Activated naive CD4-positive, alpha-beta T cell (primary cell): ENCODE measurements at places on chromosomes 16 and 17.

DNA sequence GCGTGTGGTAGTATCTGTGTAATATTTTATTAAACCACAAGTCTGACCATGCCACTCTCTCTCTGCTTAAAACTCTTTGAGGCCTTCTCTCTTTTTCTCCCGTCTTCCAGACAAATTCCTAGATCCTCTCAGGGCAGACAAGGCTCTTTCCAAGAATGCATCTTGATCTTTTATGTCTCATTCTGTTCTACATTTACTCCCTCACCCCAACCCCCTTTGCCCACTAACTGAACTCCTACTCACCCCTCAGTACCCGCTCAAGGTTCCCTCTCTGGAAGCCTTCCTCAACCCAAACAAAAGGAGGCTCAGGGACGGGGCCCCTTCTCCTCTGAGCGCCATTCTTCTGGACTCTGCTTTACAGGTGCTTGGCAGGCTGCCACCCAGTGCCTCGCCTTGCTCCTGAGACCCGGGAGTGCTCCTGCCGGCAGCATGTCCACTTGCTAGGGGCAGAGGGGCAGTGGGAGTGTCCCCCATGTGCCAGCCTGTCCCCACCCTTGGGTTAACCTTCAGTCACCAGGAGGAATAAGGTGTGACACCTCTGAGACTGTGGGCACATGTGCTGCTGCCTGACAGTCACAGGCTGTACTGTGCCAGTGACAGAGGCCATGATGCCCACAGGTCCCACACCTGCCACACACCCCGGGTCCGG lies 9.2 kb downstream of the SLC13A2 start:
- DNase-seq = no peak

DNA sequence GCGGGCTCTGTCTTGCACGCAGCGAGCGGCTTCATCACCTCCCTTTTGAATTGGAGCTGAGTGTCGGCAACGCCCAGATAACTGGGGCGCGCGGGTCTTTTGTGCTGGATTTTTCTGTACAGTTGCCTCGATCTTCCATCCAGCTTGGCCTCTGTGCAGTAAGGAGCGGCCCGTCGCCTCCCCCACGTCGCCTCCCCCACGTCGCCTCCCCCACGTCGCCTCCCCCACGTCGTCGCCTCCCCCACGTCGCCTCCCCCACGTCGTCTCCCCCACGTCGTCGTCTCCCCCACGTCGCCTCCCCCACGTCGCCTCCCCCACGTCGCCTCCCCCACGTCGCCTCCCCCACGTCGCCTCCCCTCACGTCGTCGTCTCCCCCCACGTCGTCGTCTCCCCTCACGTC lies 15.7 kb upstream of the PRR35 start:
- no peak for DNase-seq

DNA sequence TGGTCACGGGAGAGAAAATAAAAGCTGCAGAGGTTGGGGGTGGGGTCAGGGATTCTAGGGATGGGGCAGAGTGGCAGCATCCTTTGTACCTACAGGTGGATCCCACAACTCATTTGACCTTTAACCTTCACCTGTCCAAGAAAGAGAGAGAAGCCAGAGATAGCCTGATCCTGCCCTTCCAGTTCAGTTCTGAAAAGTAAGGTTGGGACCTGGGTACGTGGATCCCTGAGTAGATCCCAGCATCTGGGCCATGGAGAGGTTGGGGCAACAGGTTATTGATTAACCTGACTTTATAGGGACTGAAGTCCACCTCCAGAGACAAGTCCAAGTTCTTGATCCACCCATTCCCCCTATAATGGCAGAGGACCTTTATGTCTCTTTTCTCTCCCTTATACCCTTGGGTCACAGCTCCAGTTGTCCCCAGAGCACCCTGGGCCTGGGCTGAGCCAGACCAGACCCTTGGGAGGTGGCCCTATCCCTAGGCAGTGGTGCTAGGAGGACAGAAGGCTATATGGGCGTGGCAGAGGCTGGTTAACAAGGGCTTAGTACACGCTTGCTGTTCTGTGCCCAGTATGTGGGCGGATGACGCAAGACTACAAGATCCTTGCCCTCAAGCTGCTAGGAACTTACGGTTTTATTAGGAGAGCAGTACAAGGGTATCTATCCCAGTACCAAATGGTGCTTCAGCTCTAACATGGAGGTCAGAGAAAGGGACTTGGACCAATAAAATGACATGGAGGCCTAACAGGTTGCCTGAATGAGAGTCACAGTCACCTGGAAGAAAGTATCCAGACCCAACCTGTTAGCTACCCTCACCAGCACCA lies 3.3 kb downstream of the CLDN7 start:
- DNase-seq = no peak

- DNase-seq = no peak
Measured at GRCh38 chr16:31529937-31530312, 2.2 kb downstream of the AHSP start.

GRCh38 chr17:66262767-66263166 lies 33.6 kb upstream of the APOH start:
- no peak for DNase-seq

- no peak for DNase-seq
Measured at GRCh38 chr17:56782338-56782737, 51.4 kb downstream of the C17orf67 start.

- DNase-seq = no peak
Measured at GRCh38 chr17:81080019-81080418, 45.1 kb downstream of the BAIAP2 start.

DNA sequence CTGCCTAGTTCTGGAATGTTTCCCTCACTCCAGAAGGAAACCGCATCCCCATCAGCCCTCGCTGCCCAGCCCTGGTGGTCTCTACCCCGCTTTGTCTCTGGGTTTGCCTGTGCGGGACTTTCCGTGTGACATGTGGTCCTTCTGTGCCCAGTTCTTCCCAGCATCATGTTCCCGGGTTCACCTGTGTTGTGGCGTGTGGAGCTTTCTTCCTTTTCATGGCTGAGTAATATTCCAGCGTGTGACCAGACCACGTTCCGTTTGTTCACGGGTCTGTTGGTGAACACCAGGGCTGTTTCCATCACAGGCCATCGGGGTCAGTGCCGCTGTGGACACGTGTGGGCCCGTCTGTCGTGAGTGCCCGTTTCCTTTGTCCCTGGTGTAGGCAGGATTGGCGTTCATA lies 32.1 kb downstream of the CACNA1H start:
- DNase-seq = no peak

DNA sequence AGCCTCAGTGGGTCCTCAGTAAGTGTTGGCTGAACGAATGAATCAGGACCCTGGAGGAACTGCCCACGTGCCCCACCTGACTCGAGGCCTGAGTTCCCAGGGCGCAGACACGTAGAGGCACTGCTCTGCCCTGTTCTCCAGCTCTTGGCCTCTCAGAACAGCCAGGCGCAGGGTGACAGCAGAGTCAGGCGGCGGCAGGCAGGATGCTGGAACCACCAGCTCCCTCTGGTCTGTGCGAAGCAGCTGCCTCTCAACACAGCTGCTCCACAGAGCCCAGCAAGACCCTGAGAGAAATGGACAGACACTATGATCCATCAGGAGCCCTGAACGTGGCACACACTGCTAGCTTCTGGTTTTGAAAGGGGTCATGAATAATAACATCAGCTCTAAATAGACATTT lies 53.1 kb upstream of the BCO1 start:
- no peak for DNase-seq

GRCh38 chr17:78133971-78134898 lies 3.7 kb downstream of the TMC8 start:
- peak; percentile 41 for DNase-seq

DNA sequence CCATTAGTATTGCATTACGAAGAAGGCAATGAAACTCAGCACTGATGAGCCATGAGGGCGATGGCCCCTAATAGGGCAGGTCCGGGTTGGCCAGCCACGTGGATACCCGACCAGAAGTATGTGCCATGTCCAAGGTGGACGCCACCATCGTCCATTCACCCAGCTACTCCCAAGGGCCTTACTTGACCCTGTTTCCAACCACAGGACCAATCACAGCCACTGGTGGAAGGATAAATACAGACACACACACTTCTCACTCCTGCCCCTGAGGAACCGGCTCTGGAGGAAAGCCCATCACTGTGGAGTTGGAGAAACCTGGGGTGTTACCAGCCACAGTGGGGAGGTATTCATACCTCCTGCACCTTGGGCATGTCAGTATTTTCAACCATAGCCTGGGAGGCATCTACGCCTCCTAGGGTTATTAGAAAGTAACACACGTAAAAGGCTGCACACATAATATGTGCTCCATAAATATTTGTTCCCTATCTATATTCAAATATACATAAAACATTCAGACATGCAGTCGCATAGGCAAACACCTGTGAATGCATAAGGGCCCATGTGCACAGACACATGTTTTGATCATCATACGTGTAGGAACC lies 5.4 kb upstream of the ITGA3 start:
- DNase-seq = no peak

DNA sequence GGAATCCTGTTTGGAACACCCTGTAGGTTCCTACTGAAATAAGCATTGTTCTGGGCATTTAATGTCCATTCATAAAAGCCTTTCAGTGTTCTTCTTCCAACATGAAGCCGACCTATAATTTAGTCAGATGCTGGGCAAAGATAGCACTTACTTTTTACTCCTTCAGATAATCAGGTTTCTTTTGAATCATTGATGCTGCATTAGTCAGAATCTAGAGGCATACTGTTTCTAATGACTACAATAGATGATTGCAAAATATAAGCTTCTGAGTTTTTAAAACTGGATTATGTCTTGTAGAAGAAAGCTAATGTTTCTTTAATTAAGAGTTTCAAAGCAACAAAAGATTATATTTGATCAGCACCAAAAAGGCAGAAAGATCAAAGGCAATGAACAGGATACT lies 16.0 kb downstream of the MMD start:
- no peak for DNase-seq

DNA sequence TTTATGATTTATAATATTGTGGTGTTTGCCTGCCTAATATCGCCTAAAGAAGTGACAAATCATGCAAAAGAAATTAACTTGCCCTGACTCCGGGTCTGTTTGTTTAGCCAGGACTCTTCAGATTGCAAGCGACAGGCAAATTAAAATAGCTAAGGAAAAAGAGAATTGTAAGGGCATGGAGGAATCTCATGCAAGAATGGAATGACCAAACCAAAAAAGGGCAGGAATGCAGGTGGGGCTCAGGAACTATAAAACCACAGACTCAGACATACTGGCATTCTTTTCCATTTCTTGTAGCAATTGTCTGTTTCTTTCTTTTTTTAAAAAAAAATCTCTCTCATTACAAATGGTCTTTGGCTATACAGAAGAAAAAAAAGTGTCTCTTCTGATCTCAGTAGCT lies 188.1 kb upstream of the XYLT1 start:
- no peak for DNase-seq

- no peak for DNase-seq
Measured at GRCh38 chr17:8060274-8060673, 21.4 kb downstream of the ALOX15B start.

DNA sequence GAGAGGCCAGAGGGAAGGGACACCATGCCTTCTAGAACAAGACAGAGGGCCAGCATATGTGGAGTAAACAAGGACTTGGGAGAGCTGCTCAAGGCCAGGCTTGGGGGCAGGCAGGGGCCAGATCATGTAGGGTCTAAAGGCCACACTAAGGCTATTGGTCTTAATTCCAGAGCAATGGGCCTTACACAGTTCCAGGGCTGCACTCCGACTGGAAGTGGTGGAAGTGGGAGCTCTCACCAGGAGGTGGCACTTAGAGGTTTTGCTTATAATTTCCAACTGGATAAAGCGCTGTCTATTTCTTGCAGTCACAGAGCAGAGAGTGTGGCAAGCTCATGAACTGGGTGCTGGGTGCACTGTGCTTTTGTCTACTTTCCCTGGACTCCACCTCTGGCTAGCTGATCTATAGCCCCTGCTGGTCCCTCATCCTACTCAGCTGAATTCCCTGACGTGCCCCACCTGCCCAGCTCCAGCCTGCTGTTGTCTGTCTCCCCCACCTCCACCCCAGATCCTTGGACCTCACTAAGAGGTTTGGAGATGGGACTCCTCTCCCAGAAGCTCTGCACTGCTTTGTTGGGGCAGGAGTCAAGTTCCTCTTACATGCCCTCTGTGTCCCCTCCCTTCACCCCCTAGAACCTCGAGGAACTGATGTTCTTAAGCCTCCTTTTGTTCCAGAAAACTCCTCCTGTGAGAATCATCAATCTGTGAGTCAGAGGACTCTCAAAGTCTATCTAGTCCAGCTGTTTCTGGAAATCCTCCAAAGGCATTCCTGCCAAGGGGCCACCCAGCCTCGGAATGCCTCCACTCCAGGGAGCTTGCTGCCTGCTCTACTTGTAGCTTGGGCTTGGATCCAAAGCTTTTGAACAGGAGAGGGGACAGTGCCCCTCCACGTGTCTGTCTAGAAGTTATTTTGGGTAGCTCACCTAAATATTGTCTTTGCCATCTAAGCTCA lies 48.1 kb upstream of the KSR1 start:
- DNase-seq = no peak

DNA sequence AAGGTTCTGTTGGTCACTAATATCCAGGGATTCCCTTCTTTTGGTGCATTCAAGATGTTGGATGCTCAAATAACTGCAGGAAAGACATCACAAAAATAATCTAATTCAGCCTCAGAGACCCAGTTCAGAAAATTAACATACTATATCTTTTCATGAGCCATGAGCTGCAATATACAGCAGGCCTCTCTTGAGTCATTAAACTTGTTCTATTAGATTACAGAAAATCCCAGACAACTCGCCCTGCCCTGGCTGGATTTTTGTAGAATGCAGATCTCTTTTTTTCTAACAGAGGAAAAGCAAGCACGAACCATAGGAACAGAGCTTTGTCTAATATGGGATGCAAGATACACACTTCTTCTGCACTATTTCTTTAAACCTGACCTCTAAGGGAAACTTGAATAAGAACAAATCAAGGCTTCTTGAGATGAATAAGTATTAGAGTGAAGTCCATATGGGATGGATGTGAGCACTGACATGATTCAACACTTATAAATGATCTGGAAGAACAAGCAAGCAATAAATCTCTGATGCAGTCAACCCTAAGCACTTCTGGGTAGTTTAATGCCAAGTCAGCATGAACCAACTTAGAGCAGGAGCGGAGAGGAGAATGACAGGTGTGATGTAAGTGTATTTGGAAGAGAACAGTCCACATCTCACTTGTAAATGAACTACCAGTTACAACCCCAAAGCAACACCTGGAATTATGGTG lies 70.7 kb upstream of the GNAO1 start:
- DNase-seq = no peak

GRCh38 chr17:10266296-10266876 lies 68.0 kb upstream of the GAS7 start:
- no peak for DNase-seq

- no peak for DNase-seq
Measured at GRCh38 chr16:62596125-62596524, 559.9 kb upstream of the CDH8 start.

GRCh38 chr17:51651513-51652298 lies 391.4 kb downstream of the UTP18 start:
- DNase-seq = no peak

GRCh38 chr17:50891577-50891989 lies 25.4 kb upstream of the TOB1 start:
- DNase-seq = no peak
